ENCODE measurements at places on chromosomes 7 and 10. TPM values are rescaled to one million over a fixed set of nuclear protein-coding genes. Genes with fewer than 3 reads are reported as not detected.

Gene PNLIPRP2
- total RNA-seq = 9.1 TPM

Gene AGR3
- 197 TPM for total RNA-seq

Gene ACSM6
- total RNA-seq = not detected

DNA sequence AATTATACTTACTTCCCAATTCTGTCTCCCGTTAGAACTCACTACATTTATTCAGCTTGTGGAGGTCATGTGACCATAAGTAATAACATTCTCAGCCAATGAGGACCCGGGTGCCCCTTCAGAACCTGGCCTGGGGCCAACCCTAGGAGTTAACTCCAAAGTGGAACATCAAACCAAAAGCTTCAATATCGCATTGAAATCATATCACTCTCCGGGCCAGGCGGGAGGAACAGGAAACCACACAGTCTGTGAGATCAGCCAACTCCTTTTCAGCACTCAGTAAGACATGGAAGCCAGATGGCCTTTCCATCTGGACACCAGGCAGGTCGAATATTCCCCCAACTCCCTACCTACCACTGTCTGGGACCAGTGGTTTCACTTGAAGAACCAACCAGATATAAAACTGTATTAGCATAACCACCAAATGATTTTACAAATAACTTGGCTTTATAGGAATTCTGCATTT, 5.5 kb downstream of the CREB3L2 start:
- no peak for DNase-seq

Gene ASL
- total RNA-seq = 144 TPM

DNA sequence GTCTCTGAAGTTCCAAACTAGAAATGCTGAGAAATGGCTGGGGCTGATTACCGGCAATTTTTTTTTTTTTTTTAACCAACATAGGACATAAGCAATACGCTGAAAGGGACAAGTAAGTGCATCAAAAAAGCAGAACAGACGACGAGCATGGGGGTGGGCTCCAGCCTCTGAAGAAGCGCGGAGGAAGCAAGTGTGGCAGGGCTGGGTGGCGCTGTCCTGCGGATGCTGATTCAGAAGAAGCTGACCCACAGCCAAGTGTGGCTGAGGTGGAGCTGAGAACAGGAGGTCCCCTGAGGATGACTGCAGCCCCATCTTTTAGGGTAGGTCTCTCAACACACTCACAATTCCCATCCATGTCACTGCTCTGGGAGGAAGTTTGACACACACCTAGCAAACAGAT, 65.6 kb downstream of the CTBP2 start:
- DNase-seq = no peak
